ENCODE measurements at places on chromosomes 4 and X. TPM values are rescaled to one million over a fixed set of nuclear protein-coding genes. Genes with fewer than 3 reads are reported as not detected.

DNA sequence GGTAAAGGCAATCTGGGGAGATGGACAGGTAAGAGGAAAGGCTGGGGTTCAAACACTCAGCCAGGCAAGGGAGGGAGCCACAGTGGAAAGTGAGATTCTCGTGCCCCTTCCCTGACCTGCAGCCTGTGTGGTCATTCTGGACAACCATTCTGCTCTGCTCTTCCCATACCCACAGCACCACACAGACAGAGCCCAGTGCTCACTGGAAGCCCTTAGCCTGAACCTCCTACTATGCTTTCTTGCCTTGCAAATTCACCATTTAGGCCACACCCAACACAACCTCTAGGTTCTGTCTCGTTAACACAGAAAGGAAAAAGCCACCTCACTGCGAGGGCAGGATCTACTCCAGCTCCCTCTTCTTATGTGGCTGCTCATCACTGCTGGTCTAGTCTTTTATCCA lies 92.7 kb downstream of the SHISA3 start:
- no peak for DNase-seq

DNA sequence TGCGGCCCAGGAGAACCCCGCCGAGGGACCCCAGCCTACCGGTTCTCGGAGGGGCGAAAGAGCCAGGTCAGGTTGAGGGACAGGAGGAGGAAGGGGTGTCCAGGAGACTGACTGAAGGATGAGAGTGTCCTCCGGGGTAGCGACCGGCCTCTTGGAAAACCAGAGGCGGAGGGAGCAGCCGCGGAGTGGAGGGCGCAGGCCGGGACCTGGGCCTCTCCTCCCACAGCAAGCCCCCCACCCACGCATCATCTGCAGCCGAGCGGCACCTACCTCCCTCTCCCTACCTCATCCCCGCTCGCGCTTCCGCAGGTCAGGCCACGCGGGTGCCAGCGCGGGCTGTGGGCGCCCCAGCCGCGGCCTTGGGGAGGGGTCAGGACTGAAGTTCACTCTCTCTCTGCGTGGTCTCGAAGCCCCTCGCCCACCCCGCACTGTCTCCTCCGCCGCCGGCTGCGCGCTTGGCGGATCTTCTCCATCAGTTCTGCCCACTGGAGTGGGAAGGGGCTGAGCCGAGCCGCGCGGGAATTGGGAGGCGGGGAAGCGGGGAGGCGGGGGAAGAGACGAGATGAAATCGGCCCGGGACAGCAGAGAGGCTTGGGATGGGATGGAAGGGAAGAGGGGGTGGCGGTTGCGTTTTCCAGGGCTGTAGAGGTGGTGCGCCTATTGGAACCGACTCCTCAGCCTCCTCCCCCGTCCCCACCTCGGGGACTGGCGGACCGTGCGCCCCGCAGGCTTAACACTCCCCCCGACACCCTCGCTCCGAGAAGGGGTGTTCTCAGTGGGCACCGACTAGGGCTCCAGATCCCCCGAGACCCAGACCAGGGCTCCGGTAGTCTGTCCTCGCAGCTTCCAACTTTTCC lies 1.8 kb downstream of the NLGN4X start:
- DNase-seq: no peak

DNA sequence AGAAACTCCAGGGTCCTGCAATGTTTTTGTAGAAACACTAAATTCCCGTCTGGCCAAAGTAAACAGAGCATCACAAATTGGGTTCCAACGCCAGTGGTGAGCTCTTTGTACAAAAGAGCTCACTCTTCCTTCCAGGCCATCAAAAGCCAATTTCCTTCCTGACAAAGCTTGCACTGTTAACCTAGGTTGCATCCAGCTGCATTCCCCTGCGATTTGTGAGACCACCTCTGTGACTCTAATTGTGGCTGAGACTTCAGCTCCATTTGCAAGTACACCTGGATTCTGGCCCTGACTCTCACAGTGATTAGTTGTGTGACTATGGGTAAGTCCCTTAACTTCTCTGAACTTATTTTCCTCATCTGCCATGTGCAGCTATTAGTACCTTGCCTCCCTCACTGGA lies 212.5 kb upstream of the CXorf66 start:
- no peak for DNase-seq

GRCh38 chrX:55007656-55008055 lies 7.5 kb downstream of the APEX2 start:
- no peak for DNase-seq

DNA sequence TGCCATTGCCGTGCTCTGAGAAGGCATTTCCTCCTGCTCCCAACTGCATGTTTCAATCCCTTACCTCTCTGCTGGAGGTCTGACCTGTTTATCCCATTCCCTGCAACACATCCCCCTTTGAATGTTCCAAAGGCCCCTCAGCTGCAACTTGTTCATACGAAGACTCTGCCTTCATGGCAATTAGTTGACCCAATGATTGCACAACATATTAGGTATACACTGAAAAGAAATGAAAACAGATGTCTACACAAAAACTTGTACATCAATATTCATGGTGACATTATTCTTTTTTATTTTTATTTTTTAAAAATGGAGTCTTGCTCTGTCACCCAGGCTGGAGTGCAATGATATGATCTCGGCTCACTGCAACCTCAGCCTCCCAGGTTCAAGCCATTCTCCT lies 54.9 kb upstream of the STX18 start:
- no peak for DNase-seq

GRCh38 chrX:41145920-41146608 lies 60.8 kb downstream of the USP9X start:
- no peak for DNase-seq

- DNase-seq: no peak
These were observed 220.2 kb upstream of the MAD2L1 start for GRCh38 chr4:120286813-120287212.

GRCh38 chrX:5490786-5491563 lies 737.7 kb downstream of the NLGN4X start:
- DNase-seq: no peak

The CLCN5 gene
- total RNA-seq: 4.1 TPM

The NUDT9 gene
- total RNA-seq: 20.8 TPM

The FHIP1A gene
- 2.0 TPM for total RNA-seq

Measured in frontal cortex (tissue), 4 donors.